GM12891 (cell line): ENCODE measurements at places on chromosomes 5 and 9.

- DNase-seq = no peak
Measured at GRCh38 chr5:146586752-146587151, 70.8 kb upstream of the GPR151 start.

DNA sequence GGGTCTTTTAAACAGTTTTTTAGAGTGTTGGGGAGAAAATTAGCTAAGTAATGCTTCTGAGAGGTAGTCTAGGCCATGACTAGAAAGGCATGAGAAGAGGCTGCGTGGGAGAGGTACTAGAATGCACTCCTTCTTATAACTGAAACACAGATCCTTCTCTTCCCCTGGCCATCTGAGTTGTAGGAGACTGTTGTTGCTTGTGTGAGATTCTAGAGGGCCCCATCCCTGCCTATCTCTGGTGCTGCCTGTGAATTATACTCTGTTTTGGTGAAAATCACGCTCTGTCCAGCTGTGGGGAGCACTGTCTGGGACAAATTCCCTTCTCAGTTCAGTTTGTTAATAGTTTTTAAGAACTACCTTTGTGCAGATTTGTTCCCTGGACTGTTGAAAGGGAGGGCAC, 37.5 kb downstream of the MAP1B start:
- no peak for DNase-seq

GRCh38 chr9:14313378-14313940, 482 bp downstream of the NFIB start:
- no peak for DNase-seq

GRCh38 chr9:108861464-108861863, 602 bp upstream of the ACTL7A start:
- DNase-seq = no peak

GRCh38 chr5:128949847-128950546, 15.3 kb upstream of the SLC27A6 start:
- no peak for DNase-seq

GRCh38 chr9:4588721-4589120, 73.4 kb upstream of the PLPP6 start:
- no peak for DNase-seq

- no peak for DNase-seq
Measured at GRCh38 chr5:171355302-171355724, 32.3 kb upstream of the NPM1 start.

DNA sequence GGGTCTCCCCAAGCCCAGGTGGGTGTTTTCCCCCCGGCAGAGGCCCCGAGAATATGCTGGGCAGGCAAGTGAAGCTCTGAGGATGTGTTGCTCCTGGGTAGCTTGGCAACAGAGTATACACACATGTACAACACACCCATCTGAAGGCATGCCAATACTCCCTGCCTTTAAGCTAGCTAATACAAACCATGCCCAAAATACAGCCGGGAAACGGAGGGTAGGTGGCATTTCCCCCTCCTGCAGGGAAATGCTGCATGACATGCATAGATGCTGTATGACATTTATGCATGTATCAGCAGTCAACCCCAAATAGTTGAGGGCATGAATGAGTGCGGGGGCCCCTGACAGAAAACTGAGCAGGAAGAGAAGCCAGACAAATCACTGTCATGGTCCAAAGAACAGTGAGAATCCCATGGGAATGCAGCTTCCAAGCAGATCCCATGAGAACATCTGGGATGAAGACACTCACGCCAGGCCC, 614.1 kb downstream of the EBF1 start:
- no peak for DNase-seq

DNA sequence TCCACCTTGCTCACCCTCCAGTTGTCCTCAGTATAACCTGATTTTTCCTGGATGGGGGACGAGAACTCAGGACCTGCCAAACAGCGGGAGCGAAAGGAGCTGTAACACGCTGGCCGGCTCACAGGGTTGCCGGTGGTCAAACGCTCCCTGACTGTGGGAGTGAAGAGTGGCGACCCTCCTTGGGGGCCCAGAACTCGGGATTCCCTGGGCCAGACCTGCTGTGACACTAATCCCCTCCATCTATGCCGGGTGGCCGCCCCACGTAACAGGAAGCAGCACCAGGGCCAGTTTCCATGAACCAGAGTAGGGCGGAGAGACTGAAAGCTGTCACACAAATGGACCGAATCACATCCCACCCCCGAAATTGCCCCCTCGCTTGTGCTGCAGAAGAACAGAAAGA, 1809.2 kb upstream of the ACO1 start:
- DNase-seq = no peak

DNA sequence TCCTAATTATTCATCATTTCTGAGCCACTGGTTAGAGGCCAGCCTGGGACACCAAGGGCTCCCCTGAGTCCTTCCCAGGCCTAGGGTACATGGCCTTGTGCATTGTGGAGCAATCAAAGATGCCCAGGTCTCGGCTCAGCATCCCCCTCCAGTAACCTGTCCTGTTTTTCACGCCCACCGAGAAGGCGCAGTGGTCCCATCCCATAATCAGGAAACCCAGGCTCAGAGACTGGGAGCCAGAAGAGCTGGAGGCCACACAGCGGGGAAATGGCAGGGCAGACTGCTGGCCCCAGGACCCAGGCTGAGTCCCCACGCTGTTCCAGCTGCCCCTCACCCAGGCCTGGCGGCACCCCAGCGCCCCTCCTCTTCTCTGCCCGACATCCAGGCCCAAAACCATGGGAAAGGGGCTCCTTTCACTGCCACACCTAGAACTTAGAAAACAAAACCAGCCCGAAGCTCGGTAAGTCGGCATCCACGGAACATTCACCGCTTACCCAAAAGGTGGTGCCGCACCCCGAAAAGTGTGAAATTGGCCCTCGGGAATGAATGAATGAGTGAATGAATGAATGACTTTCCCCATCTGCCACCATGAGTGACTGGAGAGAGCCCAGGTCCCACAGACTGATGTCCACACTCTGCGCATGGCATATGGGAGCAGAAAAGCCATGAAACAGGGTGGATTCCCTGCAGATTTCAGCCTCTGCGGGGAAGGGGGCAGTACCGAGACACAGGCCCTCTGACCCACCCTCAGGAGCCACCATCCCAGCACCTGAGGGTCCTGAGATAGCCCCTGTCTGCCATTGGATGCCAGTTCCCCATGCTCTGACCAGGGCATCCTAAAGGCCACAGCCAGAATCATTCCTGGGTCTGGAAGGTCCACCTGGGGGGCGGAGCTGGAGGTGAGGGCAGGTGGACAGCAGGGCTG, 132.5 kb downstream of the OLFM1 start:
- DNase-seq = no peak

GRCh38 chr9:83526901-83527300, 11.3 kb downstream of the FRMD3 start:
- DNase-seq = no peak

DNA sequence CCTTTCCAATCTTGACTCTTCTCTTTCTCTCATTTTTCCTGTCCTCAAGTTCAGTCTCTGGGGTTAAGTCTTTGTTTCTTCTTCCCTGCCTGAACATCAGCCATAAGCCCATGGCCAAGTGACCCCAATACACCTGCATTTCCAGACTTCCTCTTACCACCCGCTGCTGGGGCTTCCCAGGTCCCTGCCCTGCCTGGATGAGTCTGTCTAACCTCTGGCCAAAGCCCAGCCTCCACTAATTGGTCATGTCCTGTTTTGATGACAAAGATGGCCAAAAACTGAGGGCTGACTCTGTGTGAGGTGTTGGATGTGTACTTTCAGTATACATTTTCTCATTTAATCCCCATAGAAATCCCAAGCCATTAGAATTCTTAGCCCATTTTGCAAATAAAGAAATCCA, 47.3 kb downstream of the SH3TC2 start:
- DNase-seq = no peak

DNA sequence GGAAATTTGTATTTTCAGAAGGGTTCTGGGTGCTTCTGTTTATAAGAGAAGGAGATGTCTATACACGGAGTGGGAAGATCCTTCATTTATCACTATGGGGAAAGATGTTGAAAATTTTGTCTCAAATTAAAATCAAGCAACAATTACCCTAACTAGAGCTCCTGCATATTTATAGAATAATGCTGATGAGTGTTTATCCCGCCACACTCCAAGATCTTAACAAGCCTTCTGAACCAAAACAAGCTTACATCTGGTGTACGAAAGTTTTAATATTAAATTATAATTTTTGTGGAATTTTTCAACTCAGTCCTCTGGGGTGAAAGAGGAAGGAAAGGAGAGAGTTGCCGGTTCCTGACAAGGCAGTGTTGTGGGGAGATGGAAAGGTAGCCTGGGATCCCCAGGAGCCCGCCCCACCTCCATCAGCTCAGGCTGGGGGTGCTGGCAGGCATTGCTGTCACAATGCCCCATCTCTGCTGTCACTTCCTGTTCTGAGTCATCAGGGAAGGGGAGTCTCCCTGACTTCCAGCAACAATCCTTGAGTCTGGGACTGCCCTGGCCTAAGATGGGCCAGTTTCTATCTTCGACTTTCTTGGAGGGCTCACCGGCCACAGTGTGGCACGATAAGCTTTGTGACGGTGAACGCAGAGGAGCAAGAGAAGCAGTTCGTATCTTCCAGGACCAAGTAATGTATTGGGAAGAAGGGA, 64.5 kb downstream of the ERAP1 start:
- DNase-seq = no peak

DNA sequence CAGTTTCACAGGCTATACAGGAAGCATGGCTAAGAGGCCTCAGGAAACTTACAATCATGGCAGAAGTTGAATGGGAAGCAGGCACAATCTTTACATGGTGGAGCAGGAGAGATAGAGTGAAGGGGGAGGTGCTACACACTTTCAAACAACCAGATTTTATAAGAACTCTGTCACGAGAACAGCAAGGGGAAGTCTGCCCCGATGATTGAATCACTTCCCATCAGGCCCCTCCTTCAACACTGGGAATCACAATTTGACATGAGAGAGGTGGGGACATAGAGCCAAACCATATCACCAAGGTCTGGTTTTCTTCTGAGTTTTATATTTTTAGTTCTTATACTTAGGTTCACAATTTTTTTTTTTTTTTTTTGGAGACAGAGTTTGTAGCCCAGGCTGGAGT, 16.1 kb downstream of the ZCCHC9 start:
- no peak for DNase-seq

DNA sequence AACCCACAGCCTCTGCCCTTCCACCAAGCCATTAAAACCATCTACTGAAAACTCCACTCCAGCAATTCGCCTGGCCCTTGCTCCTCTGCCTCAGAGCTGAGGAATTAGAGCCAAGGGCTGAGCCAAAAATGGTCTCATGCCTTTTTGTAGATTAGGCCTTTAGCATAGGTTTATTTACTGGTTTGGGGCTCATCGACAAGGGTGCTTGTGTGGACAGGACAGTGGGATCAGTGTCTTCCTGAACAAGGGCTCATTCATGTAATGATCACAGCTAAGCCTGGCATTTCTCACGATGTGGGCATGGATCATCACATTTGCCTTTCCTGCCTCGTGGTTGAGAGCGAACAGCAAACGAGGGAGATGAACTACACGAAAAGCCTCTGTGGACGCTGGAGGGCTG, 59.2 kb upstream of the PHF24 start:
- DNase-seq = no peak

GRCh38 chr5:141603923-141604717, 14.7 kb downstream of the DIAPH1 start:
- DNase-seq = no peak

DNA sequence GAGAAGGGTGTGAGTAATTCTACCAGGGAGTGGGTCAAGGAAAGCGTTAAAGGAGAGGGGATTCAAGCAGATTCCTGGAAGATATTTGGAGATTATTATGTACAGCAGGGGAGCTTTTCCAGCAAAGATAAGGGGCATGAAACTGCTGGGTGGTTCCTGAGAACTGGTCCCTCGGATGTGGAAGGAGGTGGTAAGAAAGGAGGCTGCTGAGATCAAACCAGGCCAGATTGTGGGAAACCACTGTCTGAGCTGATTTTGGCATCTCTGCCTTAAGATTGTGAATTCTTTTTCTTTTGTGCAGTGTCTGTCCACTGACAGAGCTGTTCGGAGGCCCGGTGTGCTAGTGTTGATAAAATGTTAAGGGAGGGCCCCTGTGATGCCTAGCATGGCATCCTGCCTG, 45.4 kb downstream of the SNX30 start:
- no peak for DNase-seq

DNA sequence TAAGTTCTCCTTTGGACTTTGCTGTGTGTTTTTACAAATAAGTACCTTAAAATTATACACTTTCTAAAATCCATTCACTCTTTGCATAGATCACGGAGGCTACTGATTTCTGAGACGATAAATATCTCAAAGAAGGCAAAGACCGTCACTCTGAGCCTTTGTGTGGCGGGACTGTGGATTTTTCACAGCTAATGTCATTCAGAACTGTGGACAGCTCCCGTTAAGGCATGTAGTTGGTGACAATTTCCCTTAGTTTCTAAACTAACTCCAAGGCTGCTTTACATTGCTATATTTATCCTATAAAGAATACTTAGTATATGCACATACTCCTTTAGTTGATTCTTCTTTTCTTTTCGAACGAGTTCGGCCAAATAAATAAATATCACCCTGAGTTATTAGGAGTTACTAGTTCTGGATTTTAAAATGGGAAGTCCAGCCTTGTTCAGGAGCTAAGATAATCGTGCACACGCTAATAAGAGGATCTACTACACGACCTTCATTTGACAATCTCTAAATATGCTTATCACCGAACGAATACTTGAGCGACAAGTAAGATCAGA, 1.8 kb downstream of the HCN1 start:
- DNase-seq = no peak

- no peak for DNase-seq
Measured at GRCh38 chr9:80934095-80934494, 755.3 kb downstream of the TLE1 start.
